ENCODE measurements at places on chromosomes 2 and 18.

DNA sequence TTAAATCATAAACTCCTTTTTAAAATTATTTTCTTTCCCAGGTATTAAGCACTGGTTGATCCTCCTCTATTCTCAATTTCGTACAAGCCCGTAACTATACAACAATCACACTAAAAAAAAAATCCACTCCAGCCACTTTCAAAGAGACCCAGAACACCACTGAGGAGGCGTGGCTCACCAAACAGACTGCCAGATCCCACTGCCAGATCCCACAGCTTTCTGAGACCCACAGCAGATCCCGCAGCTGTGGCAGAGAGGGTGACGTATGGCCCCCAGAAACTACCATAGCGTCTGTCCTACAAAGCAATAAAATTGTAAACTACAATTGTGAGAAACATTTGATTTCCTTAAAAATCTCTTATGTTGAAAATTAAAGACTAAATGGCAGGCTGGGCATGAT lies 230.7 kb upstream of the PXDN start:
- no peak for DNase-seq
- no peak overlapping the region for H3K27ac ChIP-seq
- no peak overlapping the region for H3K4me3 ChIP-seq
- no peaks in the 10 kb centered on the region for H3K4me1 ChIP-seq
- no peaks in the 10 kb centered on the region for H3K27me3 ChIP-seq
- no peaks in the 10 kb centered on the region for H3K36me3 ChIP-seq

GRCh38 chr18:7822435-7823331 lies 255.6 kb downstream of the PTPRM start:
- no peaks in the 10 kb centered on the region for H3K27me3 ChIP-seq
- H3K36me3 ChIP-seq = no peaks in the 10 kb centered on the region
- no peak overlapping the region for H3K27ac ChIP-seq
- H3K4me1 ChIP-seq = no peaks in the 10 kb centered on the region
- no peak overlapping the region for H3K4me3 ChIP-seq
- peak; percentile 61 for DNase-seq

DNA sequence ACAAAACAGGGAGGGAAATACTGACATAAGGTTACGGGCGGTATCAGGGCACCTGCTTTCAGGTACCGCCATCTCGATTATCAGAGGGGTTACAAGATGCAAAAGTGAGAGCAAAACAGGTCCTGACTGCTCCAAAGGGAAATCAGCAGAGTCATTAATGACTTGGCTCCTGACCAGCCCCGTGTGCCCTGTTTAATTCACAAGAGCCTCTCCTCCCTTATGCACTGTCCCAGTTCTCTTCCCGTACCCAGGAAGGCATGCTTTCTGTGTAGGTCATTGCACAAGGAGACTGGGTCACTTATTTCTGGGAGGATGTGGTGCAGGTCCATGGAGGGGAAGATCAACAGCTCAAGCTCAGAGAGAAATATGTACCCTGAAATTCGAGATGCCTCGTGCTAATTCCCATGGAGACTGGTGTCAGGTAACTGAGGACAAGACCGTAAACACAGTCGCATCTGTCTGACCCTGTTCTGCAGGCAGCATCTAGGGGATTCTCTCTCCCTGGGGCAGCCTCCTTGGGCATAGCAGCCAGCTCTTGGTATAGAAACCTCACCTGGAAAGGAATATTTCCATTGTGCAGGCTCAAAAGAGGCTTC lies 79.9 kb downstream of the HNRNPLL start:
- no peak overlapping the region for H3K4me3 ChIP-seq
- H3K27ac ChIP-seq = no peak overlapping the region
- H3K36me3 ChIP-seq = no peaks in the 10 kb centered on the region
- peaks cover 31% of the 10 kb centered on the region for H3K27me3 ChIP-seq

- H3K4me3 ChIP-seq = no peak overlapping the region
- H3K4me1 ChIP-seq = peaks cover 3% of the 10 kb centered on the region
- no peaks in the 10 kb centered on the region for H3K36me3 ChIP-seq
- H3K27ac ChIP-seq = no peak overlapping the region
These were observed 216.3 kb upstream of the DTNA start for GRCh38 chr18:34493566-34494358.

DNA sequence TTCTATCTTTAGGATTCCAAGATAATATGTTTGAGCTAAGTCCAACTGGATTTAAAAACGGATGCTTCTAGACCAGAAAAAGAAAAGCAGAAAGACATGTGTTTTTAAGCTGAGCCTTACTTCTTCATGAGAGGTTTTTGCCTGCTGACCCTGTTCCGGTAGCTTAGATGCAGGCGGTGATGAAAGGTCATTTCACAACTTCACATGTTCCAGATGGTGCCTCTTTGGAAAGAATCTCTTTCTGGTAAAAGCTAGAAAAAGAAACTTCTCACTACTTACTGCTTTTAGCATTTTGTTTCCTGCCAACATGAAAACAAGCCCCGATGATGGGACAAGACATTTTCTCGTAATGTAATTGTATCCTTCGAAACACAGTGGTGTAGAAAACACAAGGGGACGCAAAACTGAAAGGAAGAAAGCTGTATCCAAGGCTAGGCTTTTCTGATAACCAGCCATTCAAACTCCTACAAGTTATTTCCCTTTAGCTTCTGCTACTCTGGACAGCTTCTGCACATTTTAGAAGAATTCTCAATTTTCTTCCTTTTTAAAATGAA lies 407.3 kb upstream of the LYPD1 start:
- no peak overlapping the region for H3K27ac ChIP-seq
- no peak for DNase-seq
- no peak overlapping the region for H3K4me3 ChIP-seq
- H3K27me3 ChIP-seq = no peaks in the 10 kb centered on the region

DNA sequence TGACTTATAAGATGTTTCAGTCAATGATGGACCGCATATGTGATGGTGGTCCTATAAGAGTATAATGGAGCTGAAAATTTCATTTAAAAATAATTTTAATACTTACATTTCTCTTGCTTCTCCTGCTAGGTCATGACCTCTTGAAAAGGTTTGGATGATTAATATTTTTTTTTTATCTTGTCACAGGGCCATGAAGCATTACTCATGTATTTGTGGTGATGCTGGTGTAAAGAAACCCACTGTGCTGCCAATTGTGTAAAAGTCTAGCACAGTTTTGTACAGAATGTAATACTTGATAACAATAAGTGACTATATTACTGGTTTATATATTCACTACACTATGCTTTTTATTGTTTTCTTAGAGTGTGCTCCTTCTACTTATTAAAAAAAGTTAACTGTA lies 124.2 kb upstream of the CELF4 start:
- no peaks in the 10 kb centered on the region for H3K4me1 ChIP-seq
- DNase-seq = no peak
- no peak overlapping the region for H3K27ac ChIP-seq
- no peaks in the 10 kb centered on the region for H3K27me3 ChIP-seq
- no peaks in the 10 kb centered on the region for H3K36me3 ChIP-seq
- H3K4me3 ChIP-seq = no peak overlapping the region

- H3K27me3 ChIP-seq = no peaks in the 10 kb centered on the region
- H3K4me3 ChIP-seq = no peak overlapping the region
- no peak for DNase-seq
- no peak overlapping the region for H3K27ac ChIP-seq
These were observed 188.7 kb upstream of the COL3A1 start for GRCh38 chr2:188785490-188785889.

GRCh38 chr2:128347701-128348539 lies 29.3 kb upstream of the HS6ST1 start:
- H3K27me3 ChIP-seq = no peaks in the 10 kb centered on the region
- no peak for DNase-seq
- H3K27ac ChIP-seq = no peak overlapping the region
- no peaks in the 10 kb centered on the region for H3K4me1 ChIP-seq
- no peaks in the 10 kb centered on the region for H3K36me3 ChIP-seq

- no peak overlapping the region for H3K27ac ChIP-seq
- no peaks in the 10 kb centered on the region for H3K4me1 ChIP-seq
- H3K27me3 ChIP-seq = no peaks in the 10 kb centered on the region
- no peak overlapping the region for H3K4me3 ChIP-seq
- no peaks in the 10 kb centered on the region for H3K36me3 ChIP-seq
- no peak for DNase-seq
These were observed 210.1 kb upstream of the RAB6C start for GRCh38 chr2:129769185-129769991.

GRCh38 chr2:145412155-145412554 lies 892.2 kb upstream of the ZEB2 start:
- H3K27ac ChIP-seq = no peak overlapping the region
- H3K36me3 ChIP-seq = no peaks in the 10 kb centered on the region
- peaks cover 59% of the 10 kb centered on the region for H3K27me3 ChIP-seq
- DNase-seq = no peak

DNA sequence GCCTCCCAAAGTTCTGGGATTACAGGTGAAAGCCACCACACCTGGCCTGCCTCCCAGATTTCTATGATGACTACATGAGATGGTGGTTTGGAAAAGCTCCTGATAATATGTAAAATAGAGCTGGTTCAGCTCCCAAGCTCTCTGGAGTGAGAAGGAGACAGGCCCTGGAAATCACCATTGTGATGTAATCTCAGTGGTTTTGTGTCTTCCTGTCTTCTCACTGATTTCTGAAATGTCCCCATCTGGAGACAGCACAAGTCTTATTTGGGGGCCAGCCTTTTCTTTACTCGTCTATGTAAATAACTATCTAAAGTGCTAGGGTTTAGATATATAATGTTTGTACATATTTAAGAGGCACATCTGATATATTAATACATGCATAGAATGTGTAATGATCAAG lies 64.0 kb downstream of the CCNT2 start:
- DNase-seq = no peak
- H3K36me3 ChIP-seq = peaks cover 1% of the 10 kb centered on the region
- no peaks in the 10 kb centered on the region for H3K4me1 ChIP-seq
- no peak overlapping the region for H3K27ac ChIP-seq
- H3K27me3 ChIP-seq = peaks cover 21% of the 10 kb centered on the region

DNA sequence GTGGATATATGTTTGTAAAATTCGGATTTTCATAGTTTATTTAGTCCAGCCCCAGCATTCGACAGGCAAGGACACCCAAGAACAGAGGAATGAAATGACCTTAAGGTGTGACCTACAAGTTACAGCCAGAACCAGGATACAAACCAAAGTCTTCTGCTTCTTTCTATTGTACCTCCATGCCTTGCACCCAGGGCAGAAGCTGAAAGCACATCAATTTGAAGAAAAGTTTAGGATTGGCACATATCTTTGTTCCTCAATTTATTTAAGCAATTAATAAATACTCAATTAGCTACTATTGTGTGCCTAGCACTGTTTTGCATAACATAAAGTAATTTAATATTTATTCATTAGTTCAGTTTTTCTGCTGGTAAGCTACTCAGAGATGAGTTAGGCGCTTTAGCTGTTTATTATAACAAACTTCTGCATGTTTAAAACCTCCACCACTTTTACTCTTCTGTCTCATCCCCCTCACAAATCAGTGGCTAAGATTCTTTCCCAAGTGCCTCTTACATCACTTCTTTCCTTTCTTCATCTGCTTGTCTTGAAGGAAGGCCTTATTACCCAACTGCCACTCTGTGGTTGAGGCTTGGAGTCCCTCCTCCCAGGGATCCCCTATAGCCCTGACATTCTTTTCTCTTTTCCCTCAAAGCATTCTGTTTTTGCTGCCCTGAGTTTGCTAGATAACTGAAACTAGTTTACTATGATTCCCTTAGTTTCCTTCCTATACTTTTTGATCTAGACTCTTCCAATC lies 37.1 kb upstream of the DARS1 start:
- no peak for DNase-seq
- H3K36me3 ChIP-seq = no peaks in the 10 kb centered on the region
- H3K27ac ChIP-seq = no peak overlapping the region
- no peaks in the 10 kb centered on the region for H3K27me3 ChIP-seq
- no peak overlapping the region for H3K4me3 ChIP-seq

DNA sequence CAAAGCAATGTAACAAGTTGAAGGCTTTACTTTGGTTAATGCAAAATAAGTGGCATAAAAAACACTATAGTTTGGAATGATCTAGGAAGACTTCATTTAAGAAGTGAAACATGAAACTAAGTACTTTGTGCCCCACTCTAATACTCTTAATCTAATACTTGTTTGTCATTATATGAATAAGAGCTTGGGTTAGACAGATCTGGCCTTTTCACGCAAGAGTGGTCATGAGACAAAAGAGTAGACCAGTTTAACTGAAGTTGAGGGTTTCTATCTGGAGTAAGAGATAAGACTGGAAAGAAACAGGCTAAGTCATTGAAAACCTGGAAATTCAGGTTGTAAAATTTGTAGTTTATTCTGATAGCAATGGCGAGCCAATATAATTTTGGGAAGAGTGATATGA lies 2.8 kb downstream of the SLC30A6 start:
- no peak for DNase-seq
- H3K27ac ChIP-seq = no peak overlapping the region
- no peaks in the 10 kb centered on the region for H3K27me3 ChIP-seq
- peaks cover 31% of the 10 kb centered on the region for H3K36me3 ChIP-seq

- H3K36me3 ChIP-seq = no peaks in the 10 kb centered on the region
- no peak for DNase-seq
- H3K27me3 ChIP-seq = peaks cover 2% of the 10 kb centered on the region
- H3K4me1 ChIP-seq = no peaks in the 10 kb centered on the region
These were observed 18.6 kb upstream of the NCOA1 start for GRCh38 chr2:24472416-24472815.

GRCh38 chr2:151176661-151177060 lies 85.0 kb downstream of the RBM43 start:
- no peak for DNase-seq
- peaks cover 5% of the 10 kb centered on the region for H3K27me3 ChIP-seq
- no peak overlapping the region for H3K4me3 ChIP-seq
- H3K36me3 ChIP-seq = no peaks in the 10 kb centered on the region
- no peak overlapping the region for H3K27ac ChIP-seq
- no peaks in the 10 kb centered on the region for H3K4me1 ChIP-seq

- H3K4me3 ChIP-seq = peak overlapping the region; percentile 45
- peaks cover 47% of the 10 kb centered on the region for H3K36me3 ChIP-seq
- peaks cover 50% of the 10 kb centered on the region for H3K4me1 ChIP-seq
- peak; percentile 69 for DNase-seq
- H3K27me3 ChIP-seq = no peaks in the 10 kb centered on the region
- H3K27ac ChIP-seq = peak overlapping the region; percentile 93
These were observed 77.0 kb downstream of the MBD2 start for GRCh38 chr18:54147439-54147838.

- peaks cover 29% of the 10 kb centered on the region for H3K4me1 ChIP-seq
- no peaks in the 10 kb centered on the region for H3K36me3 ChIP-seq
- H3K4me3 ChIP-seq = no peak overlapping the region
- no peak for DNase-seq
These were observed 32.2 kb upstream of the LPIN2 start for GRCh38 chr18:3044931-3045698.

DNA sequence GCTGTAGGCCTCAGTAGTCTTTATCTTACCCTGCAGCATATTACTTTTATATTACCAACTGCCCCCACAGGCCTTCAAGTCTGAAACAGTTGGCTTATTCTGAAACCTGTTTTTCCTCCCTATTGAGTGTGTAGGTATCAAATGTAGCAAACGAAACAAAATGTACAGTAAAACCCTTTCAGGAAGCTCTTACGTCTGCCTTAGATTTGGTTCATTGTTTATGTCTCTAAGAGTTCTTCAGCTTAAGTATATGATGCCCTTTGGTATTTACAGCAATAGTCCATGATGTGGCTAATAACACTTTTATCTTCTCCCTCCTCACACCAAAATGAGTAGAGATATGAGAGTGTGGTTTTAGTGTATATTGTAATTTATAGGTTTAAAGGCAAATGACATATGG lies 108.8 kb downstream of the DOCK10 start:
- H3K27me3 ChIP-seq = no peaks in the 10 kb centered on the region
- peaks cover 78% of the 10 kb centered on the region for H3K4me1 ChIP-seq
- peak overlapping the region; percentile 81 for H3K27ac ChIP-seq
- H3K36me3 ChIP-seq = peaks cover 47% of the 10 kb centered on the region

Measured in activated CD4-positive, alpha-beta T cell treated with anti-CD3 and anti-CD28 coated beads, Interleukin-2, amount 10 ng/mL, durations not matched to agents 24 days and 14 days (primary cell).